ENCODE measurements at places on chromosomes 1 and 21. TPM values are rescaled to one million over a fixed set of nuclear protein-coding genes. Genes with fewer than 3 reads are reported as not detected.

Gene LHX4
- not detected for total RNA-seq

GRCh38 chr1:200740571-200741208, 2.0 kb downstream of the CAMSAP2 start:
- no peak for DNase-seq

DNA sequence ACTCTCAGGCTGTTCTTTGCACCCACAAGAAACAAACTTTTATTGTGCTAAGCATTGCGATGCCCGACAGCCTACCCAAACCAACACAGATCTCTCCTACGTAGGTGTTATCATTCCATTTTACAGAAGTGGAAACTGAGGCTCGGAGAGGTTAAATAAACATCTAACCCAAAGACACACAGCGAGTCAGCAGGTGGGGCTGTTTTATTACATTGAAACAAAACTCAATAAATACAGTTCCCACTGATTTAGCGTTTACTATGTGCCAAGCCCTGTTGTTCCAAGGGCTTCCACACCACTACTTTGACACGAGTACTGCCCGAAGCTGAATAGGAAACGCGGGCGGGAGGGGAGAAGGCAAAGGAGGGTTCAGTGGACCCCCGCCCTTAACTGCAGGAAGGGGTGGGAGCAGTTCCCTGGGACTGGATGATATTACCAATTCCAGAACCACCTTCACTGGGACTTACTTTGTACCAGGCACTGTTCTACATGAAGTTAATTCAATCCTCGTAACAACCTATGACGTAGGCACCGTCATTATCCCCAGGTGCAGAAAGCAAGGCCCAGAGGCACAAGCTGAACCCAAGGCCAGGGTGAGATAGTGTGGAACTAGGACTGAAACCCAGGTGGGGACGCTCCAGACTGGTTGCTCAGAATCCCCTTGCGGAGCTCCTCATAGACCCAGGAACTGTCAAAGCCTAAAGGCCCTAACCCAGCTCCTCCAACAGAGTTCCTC, 19.3 kb upstream of the ALDH4A1 start:
- DNase-seq, result no peak

Gene REN
- total RNA-seq, result 0.26 TPM

DNA sequence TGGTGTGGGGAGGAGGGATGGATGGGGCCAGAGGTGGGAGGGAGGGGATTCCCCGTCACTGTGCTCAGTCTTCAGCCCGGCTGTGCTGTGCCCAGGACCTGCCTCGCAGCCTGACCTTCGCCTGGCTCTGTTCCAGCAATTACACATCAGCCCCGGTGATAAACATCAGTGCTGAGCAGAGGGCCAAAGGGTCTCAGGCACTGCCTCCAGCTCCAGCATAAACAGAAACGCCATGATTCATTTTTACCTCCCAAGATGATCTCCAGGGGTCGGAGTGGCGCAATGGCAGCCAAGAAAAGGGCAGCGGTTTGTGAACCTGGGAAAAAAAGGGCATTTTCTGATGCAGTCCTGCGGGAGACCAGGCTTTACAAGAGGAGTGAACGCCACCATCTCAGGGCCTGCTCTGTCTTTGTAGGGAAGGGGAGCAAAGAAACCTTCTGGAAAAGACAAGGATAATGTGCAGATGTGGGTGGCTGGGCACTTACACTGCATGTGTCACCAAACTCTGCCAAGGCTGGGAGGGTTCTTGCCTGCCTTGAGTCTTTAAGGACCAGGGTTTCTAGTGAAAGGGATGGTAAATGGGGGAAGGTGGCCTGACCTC, 28.1 kb downstream of the SHISA4 start:
- DNase-seq, result no peak

All from urinary bladder (tissue), 4 donors.